Stimulated activated CD4-positive, alpha-beta T cell treated with anti-CD3 and anti-CD28 coated beads, TNF-alpha, amount 100 ng/mL, for 24 hours (primary cell): ENCODE measurements at places on chromosomes 5 and 9.

DNA sequence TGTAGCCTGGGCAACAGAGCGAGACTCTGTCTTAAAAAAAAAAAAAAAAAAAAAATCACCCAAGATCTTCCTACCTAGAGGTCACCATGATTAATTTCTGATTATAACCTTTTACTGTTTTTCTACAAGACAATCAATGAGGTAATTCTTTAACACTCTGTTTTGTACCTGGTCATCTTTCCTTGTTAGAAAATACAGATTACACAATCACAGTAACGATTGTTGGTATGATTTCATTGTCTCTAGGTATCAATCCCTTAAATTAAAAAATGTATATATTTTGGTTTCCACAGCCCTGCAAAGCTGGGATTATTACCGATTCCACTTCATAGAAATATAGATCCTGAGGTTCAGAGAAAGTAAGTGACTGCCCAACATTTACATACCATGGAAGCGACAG is 8.3 kb upstream of the ATG10 start:
- no peak for DNase-seq

DNA sequence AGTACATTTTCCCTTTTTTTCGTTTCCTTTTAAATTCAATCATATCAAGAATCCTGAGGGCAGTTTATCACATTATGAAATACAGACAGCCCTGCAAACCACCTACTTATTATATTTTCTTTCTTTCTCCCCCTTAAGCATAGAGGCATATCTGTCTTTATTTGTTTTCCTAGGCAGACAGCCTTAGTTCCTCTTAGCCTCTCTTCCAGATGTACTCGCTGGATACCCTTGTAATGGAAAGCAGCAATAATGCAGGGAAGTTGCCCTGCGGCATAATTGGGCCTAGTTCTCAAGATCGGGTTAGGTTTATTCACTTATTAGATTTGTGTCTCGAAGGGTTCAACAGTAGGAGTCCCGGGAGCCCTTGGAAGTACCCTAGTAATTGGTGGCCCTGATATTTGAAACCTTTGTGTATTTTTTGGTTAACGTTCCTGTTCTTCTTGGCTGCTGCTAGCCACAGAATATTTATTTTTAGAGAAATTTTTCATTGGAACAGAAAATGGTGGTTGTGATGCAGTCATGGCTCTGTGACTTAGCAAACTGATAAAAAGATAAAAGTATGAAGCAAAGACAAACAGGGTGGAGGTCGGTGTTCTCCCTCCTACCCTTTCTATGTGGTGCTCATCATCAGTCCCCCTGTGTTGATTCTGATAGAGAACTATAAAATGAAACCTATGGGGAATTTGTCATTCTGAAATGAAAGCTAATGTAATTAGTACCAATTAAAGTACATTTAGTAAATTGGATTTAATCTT is 6.4 kb downstream of the TLE4 start:
- DNase-seq = no peak

DNA sequence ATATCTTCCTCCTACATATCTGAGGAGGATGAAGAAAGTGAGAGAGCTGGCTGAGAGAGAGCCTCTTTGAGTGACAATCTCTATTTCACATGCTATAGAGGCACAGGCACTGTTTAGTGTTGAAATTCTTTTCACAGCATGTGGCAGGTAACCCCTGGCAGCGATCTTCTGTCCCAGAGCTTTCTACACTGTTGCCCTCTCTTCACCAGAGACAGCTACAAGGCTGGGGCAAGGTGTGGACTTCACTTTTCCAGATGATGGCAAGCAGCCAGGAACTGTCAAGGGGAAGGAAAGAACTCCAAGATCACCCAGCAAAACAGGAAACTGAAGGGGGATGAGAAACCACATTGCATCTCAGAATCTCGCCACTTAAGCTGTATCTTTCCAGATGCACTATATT is 205.2 kb downstream of the CAAP1 start:
- no peak for DNase-seq

DNA sequence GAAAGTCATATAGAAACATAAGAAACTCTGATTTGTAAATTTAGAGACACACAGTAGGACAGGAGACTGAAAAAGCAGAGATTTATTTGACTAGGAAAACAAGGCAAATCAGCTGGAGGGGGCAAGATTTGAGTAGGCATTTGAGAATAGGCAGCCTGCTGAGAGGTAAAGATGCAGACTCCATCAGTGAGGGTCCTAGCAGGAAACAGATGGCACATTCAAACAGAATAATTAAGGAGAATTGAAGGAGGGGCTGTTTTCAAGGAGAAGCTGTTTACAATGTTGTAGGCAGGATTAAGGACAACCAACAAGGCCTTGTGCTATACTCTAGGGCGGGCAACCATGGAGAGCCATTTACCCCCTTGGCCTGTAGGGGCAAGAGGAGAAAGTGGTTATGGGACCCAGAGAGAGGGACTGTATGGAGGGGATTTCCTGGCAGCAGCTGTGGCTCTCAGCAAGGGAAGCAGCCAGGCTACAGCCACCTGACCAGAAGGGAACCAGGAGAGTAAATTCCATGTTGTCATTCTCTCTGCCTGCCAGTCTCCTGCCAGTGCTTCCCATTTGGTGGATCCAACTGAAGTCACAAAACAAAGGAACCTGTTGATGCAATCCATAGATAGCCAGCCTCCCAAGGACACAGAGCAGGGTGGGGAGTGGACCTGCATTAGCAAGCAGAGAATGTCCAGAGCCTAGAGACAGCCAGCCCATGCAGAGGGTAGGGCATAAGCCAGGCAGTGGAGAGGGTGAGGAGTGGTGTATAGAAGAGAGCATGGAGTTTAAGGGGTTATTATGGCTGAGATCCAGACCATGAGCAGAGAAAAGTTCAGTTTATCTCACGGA is 38.2 kb downstream of the PAPPA start:
- DNase-seq = no peak

- DNase-seq = no peak
Measured at GRCh38 chr5:134509308-134510040, 16.0 kb upstream of the JADE2 start.

- DNase-seq = no peak
Measured at GRCh38 chr5:141664733-141665461, 13.7 kb upstream of the FCHSD1 start.

DNA sequence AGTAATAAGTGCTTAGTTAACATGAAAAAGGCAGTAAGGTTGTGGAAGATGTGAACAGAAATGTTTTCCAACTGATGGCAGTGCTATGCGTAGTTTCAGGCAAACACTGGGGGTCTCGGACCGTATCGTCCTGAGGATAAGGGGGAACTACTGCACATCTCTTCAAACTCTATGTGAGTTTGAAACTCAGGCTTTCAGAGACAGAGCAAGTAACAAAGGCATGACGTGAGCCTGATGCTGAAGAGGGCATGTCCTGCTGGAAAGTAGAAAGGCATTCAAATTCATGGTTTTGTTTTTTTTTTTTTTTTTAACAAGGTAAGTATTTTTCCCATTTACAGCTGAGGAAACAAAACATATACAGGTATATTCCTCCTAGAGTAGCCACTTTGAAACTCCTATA is 59.9 kb downstream of the TRIM36 start:
- no peak for DNase-seq

- no peak for DNase-seq
Measured at GRCh38 chr5:168844016-168844921, 265.1 kb upstream of the PANK3 start.

DNA sequence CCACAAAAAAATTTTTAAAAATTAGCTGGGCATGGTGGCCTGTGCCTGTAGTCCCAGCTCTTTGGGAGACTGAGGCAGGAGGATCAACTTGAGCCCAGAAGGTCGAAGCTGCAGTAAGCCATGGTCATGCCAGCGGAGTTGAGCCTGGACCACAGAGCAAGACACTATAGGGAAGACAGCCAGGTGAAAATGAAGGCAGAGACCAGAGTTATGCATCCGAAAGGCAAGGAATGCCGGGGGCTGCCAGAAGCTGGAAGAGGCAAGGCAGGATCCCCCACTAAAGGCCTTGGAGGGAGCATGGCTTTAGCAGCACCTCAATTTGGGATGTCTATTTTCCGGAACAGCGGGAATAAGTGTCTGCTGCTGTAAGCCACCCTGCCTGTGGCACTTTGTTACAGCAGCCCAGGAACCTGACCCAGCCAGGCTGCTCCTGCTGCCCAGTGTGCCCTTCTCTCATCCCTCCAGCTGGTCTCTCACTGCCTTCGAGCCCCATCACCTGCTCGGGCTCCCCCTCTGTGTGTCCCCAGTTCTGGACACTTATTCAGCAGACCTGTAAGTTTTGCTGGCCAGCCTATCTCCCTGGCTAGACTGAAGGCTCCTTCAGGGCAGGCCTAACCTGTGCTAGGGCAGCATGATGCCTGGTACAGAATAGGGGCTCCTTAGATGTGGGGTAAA is 16.8 kb upstream of the JADE2 start:
- DNase-seq = no peak

- no peak for DNase-seq
Measured at GRCh38 chr9:110591526-110591925, 12.0 kb upstream of the SVEP1 start.

GRCh38 chr5:52856564-52856963 is 68.8 kb downstream of the ITGA1 start:
- DNase-seq = no peak

DNA sequence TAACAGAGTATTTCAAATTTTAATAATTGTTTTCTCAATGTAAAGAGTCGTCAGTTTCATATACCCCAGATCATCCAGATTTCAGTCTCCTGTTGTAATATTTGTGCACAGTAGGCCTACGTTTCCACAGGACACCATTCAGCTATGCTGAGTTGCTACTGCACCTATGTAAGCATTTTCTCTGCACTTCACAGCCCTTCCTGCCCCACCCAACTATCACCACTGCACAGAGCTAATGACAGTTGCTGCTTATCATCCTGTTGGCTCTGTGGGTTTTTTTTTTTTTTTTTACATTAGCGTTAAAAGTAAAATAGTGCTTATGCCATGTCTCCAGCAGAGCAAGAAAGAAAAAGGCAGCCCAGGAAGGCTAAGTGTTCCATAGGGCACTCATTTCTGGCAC is 5.9 kb upstream of the PRKACG start:
- DNase-seq = no peak

DNA sequence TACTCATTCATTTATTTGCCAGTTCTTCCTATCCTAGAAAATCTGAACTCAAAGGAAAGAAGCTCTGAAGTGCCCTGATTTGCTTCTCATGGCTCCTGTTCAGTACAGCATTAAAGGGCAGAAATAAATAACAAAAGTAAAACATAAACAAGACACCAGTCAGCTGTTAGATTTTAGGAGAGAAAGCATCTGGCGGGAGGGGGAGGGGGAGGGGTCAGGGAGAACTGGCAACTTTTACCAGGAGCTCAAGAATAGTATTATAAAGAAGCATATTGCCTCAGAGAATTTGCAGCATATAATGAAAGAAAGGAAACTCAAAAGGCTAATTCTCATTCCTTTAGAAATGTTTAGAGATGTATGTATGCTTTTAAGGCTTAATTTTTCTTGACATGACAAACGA is 68.1 kb downstream of the SEMA6A start:
- no peak for DNase-seq

- no peak for DNase-seq
Measured at GRCh38 chr9:75658301-75658905, 232.1 kb upstream of the PCSK5 start.

DNA sequence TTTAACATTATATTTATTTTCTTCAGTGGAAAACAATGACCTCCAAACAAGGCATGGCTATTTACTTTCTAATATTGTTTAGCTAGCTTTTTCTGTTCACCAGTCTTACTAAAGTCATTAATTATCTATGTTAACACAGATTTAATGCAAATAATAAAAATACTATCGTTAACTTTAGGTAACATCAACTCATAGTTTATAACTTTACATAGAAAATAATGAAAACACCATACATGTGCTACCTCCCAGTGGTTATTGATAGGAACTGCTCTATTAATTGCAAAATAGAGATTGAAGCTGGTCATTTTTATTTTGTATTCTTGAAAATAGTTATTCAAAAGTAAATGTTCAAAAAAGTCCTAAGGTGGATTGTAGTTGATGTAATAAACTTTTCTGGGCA is 78.3 kb upstream of the HCN1 start:
- DNase-seq = no peak

GRCh38 chr9:101432740-101433139 is 2.8 kb downstream of the ALDOB start:
- DNase-seq = no peak

GRCh38 chr5:78504704-78505677 is 143.6 kb downstream of the LHFPL2 start:
- DNase-seq = no peak

DNA sequence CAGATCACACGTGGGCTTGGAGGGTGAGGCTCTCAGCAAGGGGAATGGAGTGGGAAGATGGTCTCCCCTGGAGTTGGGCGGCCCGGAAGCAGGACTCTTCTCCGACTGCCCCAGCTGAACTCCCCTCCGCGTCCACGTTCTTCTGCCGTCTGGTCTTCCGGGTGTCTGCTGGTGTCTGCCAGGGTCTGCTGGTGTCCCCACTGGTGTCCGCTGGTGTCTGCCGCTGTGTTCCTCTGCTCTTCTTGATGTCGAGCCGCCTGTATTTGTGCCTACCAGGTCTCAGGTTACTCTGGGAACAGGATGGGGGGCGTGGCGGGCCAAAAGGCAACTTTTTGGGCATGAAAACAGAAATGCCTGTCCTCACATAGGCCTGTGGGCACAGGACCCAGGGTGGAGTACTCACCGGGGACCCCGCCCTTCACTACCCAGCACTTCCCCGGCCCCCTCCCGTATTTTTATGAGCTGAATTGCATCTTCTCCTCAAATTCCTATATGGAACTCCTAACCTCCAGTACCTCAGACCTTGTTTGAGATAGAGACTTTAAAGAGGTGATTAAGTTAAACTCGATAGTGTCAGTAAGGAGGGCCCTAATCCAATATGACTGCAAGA is 675.4 kb downstream of the SEMA5A start:
- no peak for DNase-seq

- DNase-seq = no peak
Measured at GRCh38 chr5:67065237-67065636, 131.4 kb downstream of the CD180 start.

DNA sequence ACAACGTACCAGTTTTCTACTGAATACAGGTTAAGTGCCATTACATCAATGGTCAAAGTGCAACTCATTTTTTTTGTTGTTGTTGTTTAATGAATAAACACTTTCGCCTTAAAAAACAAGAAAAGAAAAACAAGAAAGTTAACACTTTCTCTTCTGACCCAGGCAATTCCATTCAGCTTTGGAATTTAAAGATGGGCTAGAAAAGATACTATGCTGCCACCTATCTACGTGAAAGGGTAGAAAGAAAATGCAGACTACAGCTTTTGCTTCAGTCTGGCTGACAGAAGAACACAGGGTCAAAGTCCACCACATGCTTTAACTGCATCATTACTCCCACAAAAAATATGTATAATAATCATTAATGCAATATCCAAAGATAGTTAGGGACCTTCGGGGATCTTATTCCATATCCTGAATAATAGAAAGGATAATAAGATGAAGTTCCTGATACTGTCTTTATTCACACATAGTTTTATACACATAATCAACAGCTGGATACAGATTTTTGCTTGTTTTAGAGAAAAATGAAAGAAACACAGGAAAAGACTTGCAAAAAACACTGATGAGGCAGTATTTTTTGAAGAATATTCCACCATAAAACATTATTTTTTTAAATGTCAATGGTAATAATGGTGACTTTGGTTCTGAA is 40.4 kb downstream of the ZDHHC21 start:
- no peak for DNase-seq
